COR-L47 (cell line): ENCODE measurements at places on chromosomes 6 and 20.

DNA sequence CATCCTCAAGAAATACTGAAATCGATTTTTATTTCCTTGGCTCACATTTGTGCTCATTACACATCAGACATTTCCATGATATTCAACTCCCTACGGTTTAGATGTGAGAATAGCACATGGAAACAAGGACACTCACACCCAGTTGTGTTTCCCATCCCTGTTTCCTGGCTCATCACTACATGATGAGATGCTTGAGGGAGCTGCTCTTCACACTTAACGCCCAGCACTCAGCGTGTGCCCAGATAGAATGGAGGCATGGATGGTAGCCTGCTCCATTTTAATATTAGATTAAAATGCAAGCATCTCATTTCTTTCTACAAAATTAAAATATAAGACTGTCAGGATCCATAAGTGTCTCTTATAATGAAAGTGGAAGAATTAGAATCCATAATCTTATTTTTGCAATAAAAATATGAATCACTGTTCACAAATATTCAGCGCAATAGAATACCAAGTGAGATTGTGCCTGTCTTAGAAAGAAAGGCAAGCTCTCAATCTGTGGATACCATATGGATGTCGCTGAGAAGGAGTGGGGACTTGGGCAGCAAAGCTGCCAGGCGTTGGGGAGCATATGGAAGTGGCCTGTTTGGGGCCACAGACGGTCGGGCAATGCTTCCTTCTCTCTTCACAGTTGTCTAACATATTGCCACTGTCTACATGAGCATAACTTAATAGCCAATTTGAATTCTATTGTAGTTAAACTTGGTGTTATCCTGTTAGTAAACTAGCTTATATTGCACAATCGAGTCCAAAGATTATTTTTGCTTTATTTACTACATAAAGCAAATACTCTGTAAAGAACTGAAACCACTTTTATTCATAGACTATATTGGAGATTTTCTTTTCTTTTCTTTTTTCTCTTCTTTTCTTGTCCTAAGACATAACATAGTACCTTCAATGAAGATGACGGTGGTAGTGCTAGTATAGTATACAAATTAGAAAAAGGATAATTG lies 206.8 kb upstream of the QKI start:
- DNase-seq: no peak

DNA sequence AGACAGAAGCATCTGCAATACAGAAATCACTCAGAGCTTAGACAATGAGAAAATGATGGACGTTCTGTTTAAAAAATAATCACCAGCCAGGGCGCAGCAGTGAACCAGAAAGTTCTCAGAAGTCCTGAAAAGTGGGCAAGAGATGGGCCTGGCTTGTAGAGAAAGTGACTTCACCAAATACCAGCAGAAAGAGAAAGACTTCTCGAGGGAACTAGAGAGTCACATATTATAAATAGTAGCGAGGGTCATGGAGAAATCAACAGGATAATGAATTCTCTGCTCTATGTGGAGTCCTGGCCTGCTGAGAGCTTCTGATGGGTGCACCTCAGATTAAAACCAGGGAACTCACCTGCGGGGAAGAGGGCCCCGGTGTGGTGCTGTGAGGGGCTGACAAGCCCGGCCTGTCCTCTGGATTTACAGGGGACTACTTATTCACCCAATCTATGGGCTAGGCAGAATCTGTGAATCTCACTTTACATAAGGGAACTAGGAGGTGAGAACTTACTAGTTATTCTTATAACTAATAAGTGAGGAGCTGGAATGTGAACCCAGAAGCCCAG lies 5.6 kb upstream of the RAMACL start:
- DNase-seq: no peak

DNA sequence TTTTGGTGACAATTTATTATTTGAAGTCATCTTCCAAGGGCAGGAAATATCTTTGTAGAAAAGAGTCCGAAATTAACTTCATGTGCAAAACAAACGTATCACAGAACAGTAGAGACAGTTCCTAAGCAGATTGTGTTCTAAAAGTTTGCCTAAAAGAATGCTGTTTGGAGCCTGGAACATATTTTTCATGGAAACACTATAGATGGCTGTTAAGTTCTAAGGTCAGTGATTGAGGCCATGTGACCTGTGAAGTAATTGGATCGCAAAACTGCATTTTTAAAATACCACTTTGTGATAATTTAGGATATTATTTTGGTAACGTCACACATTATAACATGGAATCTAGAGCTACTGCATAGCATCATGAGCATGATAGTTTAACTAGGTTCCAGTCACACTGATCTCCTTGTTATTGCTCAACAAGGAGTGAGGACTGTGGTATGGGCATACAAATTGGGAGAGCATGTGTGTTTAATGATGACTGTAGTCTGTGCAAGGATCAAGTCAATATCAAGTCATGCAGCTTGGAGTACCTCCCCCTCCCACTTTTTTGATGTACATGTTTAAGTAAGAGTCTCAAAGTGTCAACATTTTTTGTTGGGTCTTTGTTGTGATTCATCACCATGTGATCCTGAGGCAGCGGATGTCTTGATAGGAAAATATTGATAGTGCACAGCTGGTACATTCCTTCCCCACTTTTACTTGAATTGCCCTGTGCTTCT lies 609.3 kb upstream of the CITED2 start:
- DNase-seq: no peak

DNA sequence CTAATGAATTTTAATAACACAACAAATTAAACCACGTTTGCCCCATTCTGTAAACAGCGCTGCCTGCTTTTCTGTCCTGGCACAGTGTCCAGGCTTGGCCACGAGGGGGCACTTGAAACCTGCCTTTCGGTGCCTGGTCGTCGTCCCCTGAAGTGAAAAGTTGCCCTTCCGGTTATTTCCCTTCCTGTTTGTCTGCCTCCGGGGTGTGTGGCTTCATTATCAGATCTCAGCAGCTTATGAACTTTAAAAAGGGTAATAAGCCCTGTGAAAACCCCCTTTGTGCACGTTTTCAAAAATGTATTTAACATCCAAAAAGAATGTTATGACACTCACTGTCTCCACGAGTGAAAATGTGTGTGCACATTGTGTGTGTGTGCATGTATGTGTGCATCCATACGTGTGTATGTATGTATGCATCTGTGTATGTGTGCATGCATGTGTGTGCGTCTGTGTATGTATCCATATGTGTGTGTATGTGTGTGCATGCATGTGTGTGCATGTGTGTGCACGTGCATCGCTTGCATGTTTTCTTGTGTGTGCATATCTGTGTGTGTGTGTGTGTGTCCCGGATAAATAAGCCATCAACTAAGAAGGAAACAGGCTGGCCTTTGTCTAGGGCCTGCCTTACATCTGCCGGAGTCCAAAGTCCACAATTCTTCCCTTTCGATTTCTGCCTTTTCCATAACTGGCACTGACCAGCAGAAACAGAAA lies 358.4 kb downstream of the THBS2 start:
- DNase-seq: peak; percentile 49

DNA sequence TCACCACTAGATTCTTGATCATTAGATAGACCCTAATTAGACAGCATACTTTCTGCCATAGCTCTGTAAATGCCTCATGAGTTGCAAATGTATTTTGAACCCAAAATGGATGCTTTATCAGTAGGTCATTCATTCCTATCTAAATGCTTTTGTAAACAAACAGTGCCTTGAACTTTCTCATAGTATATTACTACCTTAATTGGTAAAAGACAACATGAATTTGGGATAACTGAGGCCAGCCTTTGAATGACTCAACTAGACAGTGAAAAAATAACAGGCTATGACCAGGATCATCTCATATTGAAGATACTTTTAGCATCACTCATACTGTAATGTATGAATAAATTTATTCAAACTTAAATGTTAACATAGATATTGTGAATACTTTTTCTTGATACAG lies 37.0 kb upstream of the PRL start:
- no peak for DNase-seq

DNA sequence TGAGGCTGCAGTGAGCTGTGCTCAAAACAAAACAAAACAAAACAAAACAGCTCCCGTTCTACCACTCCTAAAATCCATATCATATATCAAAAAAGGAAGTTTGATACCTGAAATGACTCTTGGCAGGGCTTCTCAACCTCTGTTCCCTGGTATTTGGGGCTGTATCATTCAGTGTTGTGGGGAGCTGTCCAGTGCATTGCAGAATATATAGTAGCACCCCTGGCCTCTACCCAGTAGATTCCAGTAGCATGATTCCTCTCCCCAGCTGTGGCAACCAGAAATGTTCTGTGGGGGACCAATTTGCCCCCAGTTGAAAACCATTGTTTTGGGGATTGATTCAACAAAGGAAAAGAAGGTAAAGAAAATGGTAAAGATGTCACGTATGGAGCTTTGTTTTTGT lies 238.9 kb downstream of the PRL start:
- DNase-seq: no peak

DNA sequence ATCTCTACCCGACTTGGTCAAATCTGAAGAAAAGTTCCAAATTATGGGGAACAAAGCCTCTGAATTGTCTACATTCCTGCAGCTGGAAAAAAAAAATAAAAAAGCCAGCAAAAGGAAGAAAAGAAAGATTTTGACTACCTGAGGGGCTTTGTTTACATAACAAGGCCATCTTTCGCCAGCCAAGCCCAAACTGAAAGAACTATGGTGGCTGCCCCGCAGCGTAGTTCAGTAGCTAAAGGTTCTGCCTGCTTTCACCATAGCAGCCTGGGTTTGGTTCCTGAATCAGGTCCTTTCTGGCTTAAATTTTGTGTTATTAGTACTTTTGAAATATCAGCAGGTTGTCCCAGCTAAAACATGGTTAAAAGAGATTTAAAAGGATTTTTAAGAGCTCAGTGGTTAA lies 35.4 kb downstream of the ZNF133 start:
- no peak for DNase-seq

GRCh38 chr6:128069188-128069587 lies 168.3 kb upstream of the THEMIS start:
- DNase-seq: no peak

- DNase-seq: no peak
These were observed 286.1 kb downstream of the SYNE1 start for GRCh38 chr6:152351110-152351509.

- DNase-seq: no peak
These were observed 65.6 kb upstream of the KIF13A start for GRCh38 chr6:18053078-18053477.

DNA sequence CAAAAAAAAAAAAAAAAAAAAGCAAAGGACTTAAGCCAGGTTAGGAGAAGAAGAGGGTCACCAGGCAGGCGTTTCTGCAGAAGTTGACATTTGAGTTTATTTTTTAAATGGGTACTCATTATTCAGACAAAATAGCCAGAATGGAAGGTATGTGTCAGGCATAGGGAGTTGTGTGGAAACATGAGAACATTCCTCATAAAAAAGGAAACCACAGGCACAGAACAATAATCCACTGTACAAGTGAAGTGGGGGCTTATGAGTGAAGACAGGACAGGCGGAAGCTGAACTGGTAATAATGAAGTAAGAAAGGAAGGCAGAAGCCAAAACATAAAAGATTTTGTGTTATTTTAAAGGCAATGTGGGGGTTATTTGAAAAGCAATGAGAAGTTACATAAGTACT lies 104.6 kb downstream of the EPB41L2 start:
- no peak for DNase-seq

DNA sequence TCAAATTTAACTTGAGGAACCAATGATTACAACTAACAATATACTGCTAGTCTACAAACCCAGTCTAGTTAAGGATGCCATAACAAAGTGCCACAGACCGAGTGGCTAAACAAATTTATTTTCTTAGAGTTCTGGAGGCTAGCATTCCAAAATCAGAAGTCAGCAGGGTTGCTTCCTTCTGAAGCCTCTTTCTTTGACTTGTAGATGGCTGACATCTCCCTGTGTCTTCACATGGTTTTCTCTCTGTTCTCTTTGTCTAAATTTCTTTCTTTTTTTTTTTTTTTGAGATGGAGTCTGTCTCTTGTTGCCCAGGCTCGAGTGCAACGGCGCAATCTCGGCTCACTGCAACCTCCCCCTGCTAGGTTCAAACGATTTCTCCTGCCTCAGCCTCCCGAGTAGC lies 56.1 kb downstream of the NCOA3 start:
- DNase-seq: no peak

DNA sequence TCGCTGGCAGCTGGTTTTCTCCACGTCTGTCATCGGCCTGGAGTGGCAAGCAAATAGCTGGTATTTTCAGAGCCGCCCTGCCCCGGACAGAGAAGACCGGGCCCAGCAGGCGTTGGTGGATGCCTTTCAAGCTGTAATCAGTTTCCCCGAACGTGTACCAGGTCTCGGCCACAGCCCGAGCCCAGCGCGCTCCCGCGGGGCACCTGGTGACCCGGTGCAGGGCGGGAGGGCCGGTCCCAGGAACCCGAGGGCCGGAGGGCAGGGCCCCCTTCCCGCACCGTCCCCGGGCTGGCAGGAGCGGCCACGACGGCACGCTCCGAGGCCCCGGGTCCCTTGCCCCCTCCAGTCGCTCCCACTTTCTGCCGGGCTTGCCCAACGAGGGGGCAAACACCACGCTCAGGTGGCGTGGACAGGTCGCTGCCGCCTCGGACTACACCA lies 348 bp upstream of the PYGB start:
- no peak for DNase-seq

DNA sequence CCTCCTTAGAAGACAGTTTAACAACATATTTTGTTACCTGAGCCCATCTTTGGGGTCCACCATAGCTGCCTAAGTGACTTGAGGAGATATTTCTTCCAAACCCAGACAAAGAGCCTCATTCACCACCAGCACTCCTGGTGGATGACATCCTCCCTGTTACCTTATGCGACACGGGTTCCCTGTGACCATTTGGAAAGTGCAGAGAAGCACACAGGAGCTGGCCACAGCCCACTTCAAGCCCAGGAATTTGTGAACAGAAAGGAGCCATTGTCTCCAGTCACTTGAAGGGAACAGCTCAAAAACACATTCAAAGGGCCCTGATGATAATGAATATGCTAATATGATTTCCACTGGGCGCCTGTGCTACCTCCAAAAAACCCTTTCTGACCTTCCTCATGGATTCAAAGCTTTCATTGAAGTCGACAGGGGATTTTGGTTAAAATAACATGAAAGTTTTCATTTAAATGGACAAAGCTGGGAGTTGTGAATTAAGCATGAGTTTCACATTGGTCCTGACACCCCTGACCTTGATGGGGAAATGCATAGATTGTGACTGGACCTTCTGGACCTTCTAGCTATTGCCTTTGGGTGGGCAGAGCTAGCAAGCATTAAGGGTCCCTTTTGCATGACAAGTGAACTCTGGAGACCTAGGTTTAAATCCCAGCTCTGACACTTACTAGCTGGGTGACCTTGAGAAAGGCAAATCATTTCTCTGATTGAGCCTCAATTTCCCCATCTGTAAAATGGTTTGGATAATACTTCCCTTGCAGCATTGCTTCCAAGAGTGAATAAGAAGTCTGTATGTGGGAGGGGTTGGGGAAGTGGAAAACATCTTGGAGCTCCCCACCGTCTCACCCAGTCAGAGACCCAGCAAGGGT lies 83.3 kb upstream of the SIRPA start:
- no peak for DNase-seq

DNA sequence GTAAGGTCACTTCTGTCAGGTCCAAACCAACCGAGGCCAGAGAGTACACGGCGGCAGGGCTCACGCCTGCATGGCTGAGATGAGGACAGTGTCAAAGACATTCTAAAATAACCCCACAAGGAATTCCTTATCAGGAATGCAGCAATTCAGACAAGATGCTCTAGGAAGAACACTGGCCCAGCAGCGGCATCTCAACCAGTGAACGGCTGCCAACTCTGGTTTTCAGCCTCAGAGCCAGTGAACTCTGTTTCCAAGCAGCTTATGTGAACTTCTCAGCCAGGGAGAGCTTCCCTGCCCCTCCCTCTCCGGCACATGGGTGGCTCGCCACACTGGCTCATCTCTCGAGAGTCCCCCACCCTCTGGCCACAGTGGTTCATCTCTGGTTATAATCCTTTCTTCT lies 36.9 kb downstream of the KCNQ2 start:
- DNase-seq: no peak
